ENCODE measurements at places on chromosomes 2 and 18. TPM values are rescaled to one million over a fixed set of nuclear protein-coding genes. Genes with fewer than 3 reads are reported as not detected.
A peak's percentile ranks its signal among the peaks of the same experiment; 100 is the strongest.

Gene PDCD1
- total RNA-seq = 4.1 TPM

Gene SPDYA
- 1.6 TPM for total RNA-seq

Gene TGIF1
- 9.7 TPM for total RNA-seq

Gene TMEFF2
- not detected for total RNA-seq

Gene SLC38A11
- not detected for total RNA-seq

Gene RAB31
- total RNA-seq = not detected

Gene INHBB
- not detected for total RNA-seq

Gene EVA1A
- not detected for total RNA-seq

Gene CAB39
- 174 TPM for total RNA-seq

Gene COLEC11
- 0.23 TPM for total RNA-seq

- H3K4me3 ChIP-seq = no peak overlapping the region
- H3K27ac ChIP-seq = no peak overlapping the region
- no peak for DNase-seq
- peaks cover 17% of the 10 kb centered on the region for H3K4me1 ChIP-seq
These were observed 2.4 kb upstream of the ANTXR1 start for GRCh38 chr2:69010437-69011194.

DNA sequence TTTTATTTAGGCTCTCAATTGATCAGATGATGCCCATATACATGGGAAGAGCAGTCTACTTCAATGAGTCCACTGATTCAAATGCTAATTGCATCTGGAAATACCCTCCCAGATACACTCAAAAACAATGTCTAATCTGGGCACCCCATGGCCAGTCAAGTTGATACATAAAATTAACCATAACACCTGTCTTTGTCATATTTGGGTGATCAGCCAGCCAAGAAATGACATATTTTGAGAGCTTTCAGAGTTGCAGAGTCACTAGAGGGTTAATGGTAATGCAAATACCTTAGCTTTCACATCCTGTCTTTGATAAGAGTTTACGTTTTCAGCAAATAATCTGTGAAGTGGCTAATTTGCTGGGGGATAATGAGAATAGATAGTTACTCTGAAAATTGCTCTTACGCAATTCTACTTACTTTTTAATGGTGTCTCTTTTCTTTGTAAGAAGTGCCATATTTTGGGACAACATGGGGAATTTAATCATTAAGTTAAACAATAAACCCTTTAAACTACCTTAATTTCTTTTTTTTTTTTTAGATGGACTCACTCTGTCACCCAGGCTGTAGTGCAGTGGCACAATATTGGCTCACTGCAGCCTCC is 49.1 kb downstream of the CCDC195 start:
- DNase-seq = no peak
- H3K4me3 ChIP-seq = no peak overlapping the region
- H3K36me3 ChIP-seq = peaks cover 3% of the 10 kb centered on the region
- no peaks in the 10 kb centered on the region for H3K4me1 ChIP-seq
- peaks cover 3% of the 10 kb centered on the region for H3K27me3 ChIP-seq
- no peak overlapping the region for H3K27ac ChIP-seq

- no peak overlapping the region for H3K27ac ChIP-seq
- H3K27me3 ChIP-seq = no peaks in the 10 kb centered on the region
- no peaks in the 10 kb centered on the region for H3K36me3 ChIP-seq
These were observed 116.7 kb downstream of the PID1 start for GRCh38 chr2:229154381-229154780.

- H3K27ac ChIP-seq = no peak overlapping the region
- peaks cover 9% of the 10 kb centered on the region for H3K36me3 ChIP-seq
- no peaks in the 10 kb centered on the region for H3K27me3 ChIP-seq
- H3K4me3 ChIP-seq = no peak overlapping the region
- no peak for DNase-seq
These were observed 9.8 kb upstream of the NCK2 start for GRCh38 chr2:105734762-105735538.

- H3K4me1 ChIP-seq = peaks cover 40% of the 10 kb centered on the region
- peak overlapping the region; percentile 72 for H3K4me3 ChIP-seq
- H3K27me3 ChIP-seq = no peaks in the 10 kb centered on the region
- peak overlapping the region; percentile 39 for H3K27ac ChIP-seq
These were observed 888 bp upstream of the ADCY3 start for GRCh38 chr2:24920809-24921441.

DNA sequence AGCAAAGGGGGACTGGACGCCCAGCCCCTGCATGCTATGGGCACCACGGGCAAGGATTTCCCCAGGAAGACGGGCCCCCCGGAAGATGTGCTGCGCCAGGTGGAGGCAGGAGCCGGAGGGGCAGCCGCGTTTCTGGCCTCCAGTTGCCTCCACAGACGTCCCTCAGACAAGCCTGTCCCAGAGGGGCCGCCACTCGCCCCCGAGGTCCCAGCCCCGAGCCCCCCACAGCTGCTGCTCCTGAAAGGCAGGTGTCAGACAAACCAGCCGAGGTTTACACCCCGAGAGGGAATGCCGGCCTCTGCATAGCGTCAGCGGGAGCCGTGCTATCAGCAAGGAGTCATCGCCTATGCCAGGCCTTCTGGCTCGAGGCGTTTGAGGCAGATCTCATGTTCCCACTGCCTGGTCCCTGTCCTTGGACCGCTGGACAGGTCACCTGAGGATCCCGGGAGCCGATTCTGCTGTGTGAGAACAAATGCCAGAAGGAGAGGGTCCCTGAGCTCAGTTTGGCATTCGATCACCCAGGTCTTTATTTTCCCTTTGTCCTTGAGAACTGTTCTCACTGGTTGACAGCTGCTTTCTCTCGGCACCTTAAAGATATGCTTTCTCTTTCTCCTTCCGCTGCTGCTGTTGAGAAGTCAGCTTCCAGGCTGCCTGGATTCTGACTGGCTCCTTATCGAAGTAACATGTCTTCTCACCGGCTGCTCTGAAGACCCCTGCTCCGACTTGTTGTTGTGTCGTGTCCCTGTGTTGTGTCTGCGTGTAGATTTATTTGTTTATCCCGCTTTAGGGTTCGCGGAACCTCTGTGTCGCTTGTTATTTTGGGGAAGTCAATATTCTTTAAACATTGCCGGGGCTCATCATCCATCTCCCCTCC is 20.6 kb downstream of the CROCC2 start:
- DNase-seq = no peak
- no peak overlapping the region for H3K4me3 ChIP-seq
- no peaks in the 10 kb centered on the region for H3K4me1 ChIP-seq
- H3K27me3 ChIP-seq = no peaks in the 10 kb centered on the region

- H3K27me3 ChIP-seq = no peaks in the 10 kb centered on the region
- peaks cover 26% of the 10 kb centered on the region for H3K36me3 ChIP-seq
- H3K27ac ChIP-seq = no peak overlapping the region
- H3K4me3 ChIP-seq = no peak overlapping the region
These were observed 116.7 kb downstream of the PTRHD1 start for GRCh38 chr2:24676493-24676892.

DNA sequence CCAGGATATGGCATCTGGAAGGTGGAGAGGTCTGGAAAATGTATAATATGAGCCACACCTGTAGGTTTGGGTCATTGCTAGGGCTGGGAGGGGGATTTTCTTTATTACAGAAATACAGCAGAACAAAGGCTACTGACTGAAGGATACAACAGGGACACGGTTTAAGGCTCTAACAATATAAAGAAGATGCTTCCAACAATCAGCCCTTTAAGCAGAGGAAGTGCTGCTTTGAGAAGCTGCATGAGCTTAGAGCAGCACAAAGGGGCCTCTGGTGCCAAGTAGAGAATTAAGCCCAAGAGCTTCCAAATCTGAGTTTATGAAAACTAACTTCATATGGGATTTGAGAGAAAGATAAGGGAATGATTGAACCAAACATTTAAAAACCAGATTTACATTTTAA is 174.5 kb upstream of the RMP24 start:
- H3K27ac ChIP-seq = no peak overlapping the region
- no peak for DNase-seq
- H3K4me1 ChIP-seq = no peaks in the 10 kb centered on the region
- H3K27me3 ChIP-seq = peaks cover 21% of the 10 kb centered on the region

DNA sequence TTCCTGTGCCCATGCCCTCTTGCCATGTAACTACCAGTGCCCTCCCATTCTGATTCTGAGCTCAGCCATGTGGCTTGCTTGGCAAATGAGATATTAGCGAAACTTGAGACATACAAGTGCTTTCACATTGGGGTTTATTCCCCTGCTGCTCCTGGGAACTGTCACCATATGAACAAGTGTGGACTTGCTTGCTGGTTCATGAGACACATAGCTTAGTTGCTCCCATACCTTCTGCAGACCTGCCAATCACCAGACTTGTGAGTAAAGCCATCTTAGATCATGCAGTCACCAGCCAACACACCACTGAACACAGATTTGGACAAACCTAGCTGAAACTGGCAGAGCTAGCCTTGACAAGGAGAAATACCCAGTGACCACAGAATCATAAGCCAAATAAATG is 155.1 kb downstream of the SS18 start:
- H3K36me3 ChIP-seq = no peaks in the 10 kb centered on the region
- DNase-seq = no peak
- no peak overlapping the region for H3K4me3 ChIP-seq
- H3K4me1 ChIP-seq = no peaks in the 10 kb centered on the region
- no peak overlapping the region for H3K27ac ChIP-seq
- H3K27me3 ChIP-seq = peaks cover 34% of the 10 kb centered on the region

DNA sequence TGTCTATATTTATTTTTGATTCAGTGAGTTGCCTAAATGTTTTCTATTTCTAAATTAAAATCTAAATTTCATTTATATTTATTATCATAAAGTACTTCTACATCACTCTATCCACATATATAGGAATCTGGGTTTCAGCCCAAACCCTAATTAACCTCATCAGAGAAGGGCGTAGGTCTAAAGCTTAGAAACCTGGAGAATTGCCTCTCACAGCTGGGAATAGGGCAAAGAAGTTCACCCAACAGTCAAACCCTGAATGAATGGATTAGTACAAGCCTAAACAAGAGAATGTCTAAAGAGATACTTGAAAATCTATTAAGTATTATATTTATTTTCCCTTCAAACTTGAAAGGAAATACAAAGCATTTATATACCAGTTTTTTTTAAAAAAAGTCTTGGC is 26.2 kb downstream of the TFPI start:
- H3K4me1 ChIP-seq = no peaks in the 10 kb centered on the region
- H3K36me3 ChIP-seq = no peaks in the 10 kb centered on the region
- DNase-seq = no peak
- no peak overlapping the region for H3K27ac ChIP-seq

DNA sequence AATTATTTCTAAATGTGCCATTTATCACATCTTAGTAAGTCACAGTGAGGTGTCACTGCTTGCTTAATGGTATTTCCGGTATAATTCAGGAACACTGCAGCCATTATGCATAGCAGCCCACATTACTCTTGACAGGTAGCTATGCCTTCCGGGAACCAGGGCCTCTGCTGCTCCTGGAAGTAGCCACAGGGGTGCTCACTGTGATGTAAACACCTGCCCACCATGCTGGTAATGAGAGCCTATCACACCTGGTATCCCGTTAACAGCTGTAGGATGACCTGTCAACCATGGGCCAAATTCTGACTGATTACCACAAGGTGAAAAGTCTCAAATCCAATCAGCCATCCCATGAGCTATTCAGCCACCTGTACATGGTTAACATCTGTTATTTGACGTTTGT is 647.0 kb upstream of the NXPH2 start:
- no peak overlapping the region for H3K27ac ChIP-seq
- no peak overlapping the region for H3K4me3 ChIP-seq
- no peaks in the 10 kb centered on the region for H3K36me3 ChIP-seq
- no peaks in the 10 kb centered on the region for H3K27me3 ChIP-seq

GRCh38 chr2:104850361-104851290 is 3.3 kb upstream of the POU3F3 start:
- DNase-seq = no peak
- H3K27me3 ChIP-seq = peaks cover 88% of the 10 kb centered on the region
- peaks cover 17% of the 10 kb centered on the region for H3K4me1 ChIP-seq
- H3K27ac ChIP-seq = no peak overlapping the region
- no peak overlapping the region for H3K4me3 ChIP-seq

DNA sequence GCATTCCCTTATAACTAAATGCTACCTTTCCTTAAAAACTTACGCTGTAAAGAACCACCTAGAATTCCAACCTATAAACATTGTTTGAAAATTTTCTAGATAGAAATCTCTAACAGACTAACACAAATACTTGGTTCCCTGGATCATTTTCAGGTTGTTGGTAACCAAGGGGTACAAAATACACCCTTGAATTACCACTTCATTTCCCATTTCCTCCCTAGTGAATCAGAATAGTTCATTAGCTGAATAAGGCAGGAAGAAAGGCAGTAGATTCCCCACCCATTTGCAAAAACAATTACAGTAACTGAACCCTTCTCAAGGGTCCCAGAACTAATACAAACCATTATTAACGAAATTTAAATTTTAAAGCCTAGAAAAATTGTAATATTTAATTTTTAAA is 5.5 kb downstream of the MEX3C start:
- no peak for DNase-seq
- H3K27me3 ChIP-seq = no peaks in the 10 kb centered on the region
- H3K27ac ChIP-seq = peak overlapping the region; percentile 75
- peak overlapping the region; percentile 20 for H3K4me3 ChIP-seq
- peaks cover 62% of the 10 kb centered on the region for H3K4me1 ChIP-seq
- H3K36me3 ChIP-seq = peaks cover 23% of the 10 kb centered on the region

DNA sequence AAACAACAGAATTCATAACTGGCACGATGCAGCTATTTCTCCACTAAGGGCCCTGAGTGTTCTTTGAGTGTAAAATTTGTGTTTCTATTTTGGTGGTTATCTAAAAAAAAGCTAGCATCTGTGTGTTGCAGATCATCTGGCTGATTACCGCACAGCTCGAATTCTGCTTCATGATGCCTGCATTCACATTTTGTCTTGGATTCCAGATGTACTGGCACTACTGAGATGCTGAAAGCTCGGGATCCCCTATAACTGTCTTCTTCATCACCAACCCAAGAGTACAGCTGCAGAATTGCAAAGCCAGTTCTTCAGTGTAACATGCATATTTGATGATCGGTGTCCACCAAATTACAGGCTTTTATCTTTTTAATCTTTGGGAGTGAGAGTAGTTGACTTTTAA is 51.6 kb upstream of the ZNF532 start:
- H3K36me3 ChIP-seq = no peaks in the 10 kb centered on the region
- no peak overlapping the region for H3K27ac ChIP-seq
- no peak overlapping the region for H3K4me3 ChIP-seq
- no peaks in the 10 kb centered on the region for H3K4me1 ChIP-seq
- peaks cover 20% of the 10 kb centered on the region for H3K27me3 ChIP-seq

GRCh38 chr2:133413863-133414262 is 154.4 kb downstream of the NCKAP5 start:
- H3K36me3 ChIP-seq = no peaks in the 10 kb centered on the region
- H3K4me3 ChIP-seq = no peak overlapping the region
- H3K4me1 ChIP-seq = no peaks in the 10 kb centered on the region
- DNase-seq = no peak
- no peak overlapping the region for H3K27ac ChIP-seq

DNA sequence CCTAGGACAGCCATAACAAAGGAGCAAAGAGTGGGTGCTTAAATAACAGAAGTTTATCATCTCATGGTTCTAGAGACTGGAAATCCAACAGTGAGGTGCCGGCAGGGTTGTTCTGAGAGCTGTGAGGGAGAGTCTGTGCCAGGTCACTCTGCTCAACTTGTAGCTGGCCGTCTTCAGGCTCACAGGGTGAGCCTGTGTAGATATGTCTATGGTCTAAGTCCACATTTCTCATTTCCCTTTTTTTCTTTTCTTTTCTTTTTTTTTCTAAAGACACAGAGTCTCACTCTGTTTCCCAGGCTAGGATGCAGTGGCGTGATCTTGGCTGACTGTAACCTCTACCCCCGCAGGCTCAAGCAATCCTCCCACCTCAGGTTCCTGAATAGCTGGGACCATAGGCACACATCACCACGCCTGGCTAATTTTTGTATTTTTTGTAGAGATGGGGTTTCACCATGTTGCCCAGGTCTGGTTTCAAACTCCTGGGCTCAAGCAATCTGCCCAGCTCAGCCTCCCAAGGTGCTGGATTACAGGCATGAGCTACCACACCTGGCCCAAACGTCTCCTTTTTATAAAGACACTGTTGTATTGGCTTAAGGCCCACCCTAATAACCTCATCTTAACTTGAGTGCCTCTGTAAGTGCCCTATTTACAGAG is 142.2 kb downstream of the SP3 start:
- H3K36me3 ChIP-seq = no peaks in the 10 kb centered on the region
- H3K27ac ChIP-seq = no peak overlapping the region
- H3K27me3 ChIP-seq = peaks cover 34% of the 10 kb centered on the region
- no peak overlapping the region for H3K4me3 ChIP-seq
- no peak for DNase-seq
